Neuronal stem cell (in vitro differentiated cells): ENCODE measurements at places on chromosomes 7 and 10.

DNA sequence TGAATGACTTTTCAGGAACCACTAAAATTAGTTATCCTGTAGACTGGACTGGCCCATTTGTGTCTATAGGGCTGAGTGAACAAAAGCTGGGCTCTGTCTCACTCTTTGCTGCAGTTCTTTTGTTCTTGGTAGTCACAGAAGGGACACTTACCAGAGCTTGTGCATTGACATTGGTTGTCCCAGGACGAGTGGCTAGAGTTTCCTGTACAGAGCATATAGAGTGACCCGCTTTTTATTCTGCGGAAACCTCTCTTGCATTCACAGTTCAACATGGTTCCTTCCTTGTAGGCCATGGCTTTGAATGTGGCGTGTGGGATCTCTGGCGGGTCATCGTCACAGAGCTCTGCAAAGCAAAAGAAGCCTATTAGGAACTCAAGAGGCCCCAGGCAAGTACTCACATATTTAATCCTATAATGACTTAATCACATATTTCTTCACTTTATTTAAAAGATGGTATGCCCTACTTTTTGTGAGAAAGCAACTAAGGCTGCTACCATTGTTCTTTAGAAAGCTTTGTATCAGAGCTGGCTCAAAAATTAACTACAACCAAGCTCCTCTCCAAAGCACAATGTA lies 36.4 kb downstream of the IL2RA start:
- no peak for DNase-seq

DNA sequence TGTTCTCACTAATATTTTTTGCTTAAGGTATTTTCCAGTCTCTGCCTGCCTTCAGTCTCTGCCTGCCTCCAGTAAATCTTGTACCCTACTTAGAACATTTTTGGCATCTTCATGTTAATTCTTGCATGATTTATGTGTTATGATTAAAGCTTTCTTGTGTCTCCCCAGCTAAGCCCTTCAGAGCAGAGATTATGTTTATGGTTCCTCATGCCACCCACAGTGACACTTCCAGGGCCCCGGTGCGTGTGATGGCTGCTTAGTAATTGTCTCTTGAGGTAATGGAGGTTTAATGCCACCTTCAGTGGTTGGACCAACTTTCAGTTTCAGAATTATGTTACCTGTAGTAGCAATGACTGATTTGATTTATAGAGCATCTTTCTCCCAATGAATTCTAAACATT lies 70.6 kb upstream of the MET start:
- no peak for DNase-seq

DNA sequence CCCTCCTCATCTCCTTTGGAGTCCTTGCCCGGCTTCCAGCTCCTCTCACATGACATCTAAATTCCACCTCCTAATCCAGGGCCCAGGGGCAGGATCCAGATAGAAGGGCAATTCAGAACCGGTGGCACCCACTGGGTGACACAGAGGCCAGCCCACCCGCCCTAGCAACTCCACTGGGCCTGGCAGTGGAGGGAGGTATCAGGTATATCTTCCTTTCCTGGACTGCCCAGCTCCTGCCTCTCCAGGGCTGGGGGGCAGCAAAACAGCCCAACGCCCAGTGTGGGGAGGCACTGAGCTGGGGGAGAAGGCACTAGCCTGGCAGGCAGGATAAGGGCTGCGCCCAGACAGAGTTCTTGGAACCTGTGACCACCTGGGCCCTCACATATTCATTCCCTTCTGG lies 10.4 kb upstream of the TRIM8 start:
- DNase-seq, result no peak

DNA sequence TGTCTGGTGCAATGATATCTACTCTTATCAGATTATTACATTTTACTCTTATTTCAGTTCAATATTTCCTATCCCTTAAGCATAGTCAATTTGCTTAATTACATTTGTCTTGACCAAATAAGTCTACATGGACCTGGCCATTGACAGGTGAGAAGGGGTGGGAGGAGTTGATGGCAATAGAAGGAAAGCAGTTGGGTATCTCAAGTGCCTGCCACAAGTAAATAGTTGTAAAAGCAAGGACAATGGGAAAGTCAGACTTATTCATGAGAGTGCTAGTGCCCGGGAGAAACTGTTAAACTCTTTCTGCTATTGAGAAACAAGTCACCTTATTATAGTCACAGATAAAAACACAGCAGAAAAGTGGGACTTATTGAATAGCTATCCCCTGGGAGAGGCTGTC lies 32.4 kb upstream of the HGF start:
- DNase-seq, result no peak

DNA sequence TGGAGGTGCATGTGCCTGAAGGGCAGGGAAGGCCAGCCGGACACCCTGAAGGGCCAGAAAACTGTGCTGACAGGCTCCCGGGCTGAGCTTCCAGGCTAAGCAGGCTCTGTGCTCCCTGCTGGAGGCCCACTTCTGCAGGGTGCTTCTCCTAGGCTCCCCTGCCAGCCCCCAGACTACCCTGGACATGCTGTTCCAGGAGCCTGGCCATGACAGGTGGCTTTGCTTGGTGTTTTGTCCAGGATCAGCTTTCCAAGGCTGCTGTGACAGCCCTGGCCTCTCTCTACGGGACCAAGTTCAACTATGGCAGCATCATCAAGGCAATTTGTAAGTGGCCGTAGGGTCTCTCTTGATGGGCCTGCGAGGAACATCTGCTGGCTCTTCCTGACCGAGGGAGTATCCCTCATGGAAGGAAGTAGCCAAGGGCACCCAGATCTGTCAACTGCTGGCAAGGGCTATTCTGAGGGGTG lies 5.3 kb downstream of the CPA1 start:
- no peak for DNase-seq

DNA sequence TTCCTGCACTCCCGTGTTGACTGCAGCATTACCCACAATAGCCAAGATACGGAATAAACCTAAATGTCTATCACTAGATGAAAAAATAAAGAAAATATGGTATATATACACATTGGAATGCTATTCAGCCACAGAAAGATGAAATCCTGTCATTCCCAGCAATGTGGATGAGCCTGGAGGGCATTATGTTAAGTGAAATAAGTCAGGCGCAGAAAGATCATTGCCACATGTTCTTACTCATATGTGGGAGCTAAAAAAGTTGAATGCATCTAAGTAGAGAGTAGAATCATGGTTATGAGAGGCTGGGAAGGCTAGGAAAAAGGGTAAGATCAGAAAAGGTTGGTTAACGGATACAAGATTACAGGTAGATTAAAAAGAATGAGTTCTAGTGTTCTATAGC lies 219.1 kb upstream of the MKI67 start:
- DNase-seq, result no peak

GRCh38 chr10:4684434-4684833 lies 141.6 kb upstream of the AKR1E2 start:
- no peak for DNase-seq

- peak; percentile 33 for DNase-seq
These were observed 6.7 kb downstream of the PNLIPRP2 start for GRCh38 chr10:116627386-116627933.

DNA sequence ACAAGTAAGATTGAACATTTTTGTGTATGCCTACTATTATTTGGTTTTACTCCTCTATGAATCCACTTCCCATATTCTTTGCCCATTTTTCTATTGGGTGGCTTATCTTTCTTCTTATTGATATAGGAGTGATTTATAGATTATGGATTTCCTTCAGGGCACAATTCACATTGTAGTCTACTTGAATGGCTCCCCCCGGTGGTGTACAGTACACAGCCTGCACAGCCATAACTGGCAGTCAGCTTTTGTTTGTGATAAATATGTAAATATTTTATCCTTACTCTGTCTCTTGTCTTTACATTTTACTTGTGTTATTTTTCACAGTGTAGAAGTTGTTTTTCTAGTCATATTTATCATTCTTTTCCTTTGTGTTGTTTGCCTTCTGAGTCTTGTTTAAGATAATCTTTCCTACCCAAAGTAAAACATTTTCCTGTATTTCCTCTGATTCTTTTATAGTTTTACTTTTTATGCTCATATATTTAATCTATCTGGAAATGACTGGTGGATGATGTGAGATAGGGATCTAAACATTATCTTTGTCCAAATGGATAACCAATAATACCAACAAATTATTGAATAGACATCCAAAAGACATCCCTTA lies 23.9 kb upstream of the CALD1 start:
- DNase-seq, result no peak

DNA sequence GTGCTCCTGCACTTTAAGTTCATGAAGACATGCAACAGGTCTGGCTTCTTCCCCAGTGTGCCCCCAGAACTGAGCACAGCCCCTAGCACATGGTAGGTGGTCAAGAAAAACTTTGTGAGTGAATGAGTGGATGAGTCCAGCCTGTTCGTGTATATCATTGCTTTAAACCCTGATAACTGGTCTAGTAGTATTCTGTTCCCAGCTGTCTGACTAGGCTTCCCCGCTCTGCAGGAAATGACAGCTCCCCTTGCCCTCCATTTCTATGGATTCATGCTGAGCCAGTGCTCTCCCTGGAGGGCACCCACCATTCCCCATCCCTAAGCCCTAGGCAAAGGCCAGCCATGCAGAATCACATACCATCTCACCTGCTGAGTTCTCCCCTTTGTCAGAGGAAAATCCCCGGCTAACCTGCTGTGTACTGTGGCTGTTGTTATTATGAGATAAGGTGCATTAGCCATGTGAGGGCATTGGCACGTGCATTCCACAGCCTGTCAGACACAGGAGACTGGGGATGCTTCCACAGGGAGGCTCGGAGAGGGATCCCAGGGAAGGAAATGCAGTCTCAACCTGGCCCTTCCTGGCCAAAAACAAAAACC lies 698.9 kb downstream of the GRID1 start:
- DNase-seq, result no peak

GRCh38 chr10:15147594-15148392 lies 20.7 kb downstream of the NMT2 start:
- no peak for DNase-seq

DNA sequence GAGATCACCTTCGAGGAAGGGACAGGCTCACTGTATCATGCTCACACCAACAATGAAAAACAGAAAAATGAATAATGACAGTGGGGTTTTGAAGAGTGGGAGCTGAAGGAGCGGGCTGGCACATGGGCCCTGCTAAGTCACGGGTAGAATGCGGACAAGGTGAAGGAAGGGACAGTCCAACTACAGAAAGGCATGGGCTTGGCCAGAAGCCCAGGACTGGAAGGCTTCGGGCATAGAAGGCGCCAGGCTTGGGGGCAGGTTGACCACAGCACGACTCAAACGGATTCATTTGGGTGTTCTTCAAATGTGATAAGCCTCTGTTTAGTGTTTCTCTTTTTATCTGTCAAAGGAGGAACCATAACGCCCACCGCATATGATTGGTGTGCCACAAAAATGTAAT lies 509.5 kb downstream of the CCSER2 start:
- no peak for DNase-seq

- DNase-seq, result no peak
These were observed 154.7 kb downstream of the ACTR3B start for GRCh38 chr7:152914014-152914844.

GRCh38 chr10:55174419-55174818 lies 373.4 kb upstream of the PCDH15 start:
- no peak for DNase-seq

DNA sequence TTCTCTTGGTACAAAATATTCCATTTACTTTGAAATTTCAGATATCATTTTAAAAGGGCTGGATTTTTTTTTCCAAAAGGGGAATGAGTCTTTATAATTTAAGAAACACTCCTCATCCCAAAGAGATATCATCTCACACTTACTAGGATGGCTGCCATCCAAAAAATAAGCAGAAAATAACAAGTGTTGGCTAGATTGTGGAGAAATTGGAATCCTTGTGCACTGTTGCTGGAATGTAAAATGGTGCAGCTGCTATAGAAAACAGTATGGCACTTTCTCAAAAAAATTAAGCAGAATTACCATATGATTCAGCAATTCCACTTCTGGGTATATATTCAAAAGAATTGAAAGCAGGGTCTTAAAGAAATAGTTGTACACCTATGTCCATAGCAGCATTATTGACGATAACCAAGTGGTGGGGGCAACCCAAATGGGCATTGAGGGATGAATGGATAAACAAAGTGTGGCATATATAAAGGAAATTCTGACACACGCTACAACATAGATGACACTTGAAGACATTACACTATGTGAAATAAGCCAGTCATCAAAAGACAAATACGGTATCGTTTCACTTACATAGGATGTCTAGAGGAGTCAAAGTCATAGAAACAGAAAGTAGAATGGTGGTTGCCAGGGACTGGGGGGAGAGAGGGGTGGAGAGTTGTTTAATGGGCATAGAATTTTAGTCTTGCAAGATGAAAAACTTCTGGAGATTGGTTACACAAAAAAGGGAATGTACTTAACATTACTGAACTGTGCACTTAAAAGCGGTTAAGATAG lies 53.8 kb downstream of the LSM5 start:
- no peak for DNase-seq

GRCh38 chr7:69775231-69775771 lies 177.0 kb downstream of the AUTS2 start:
- no peak for DNase-seq

- DNase-seq, result no peak
These were observed 89.7 kb upstream of the STEAP4 start for GRCh38 chr7:88396295-88396947.

DNA sequence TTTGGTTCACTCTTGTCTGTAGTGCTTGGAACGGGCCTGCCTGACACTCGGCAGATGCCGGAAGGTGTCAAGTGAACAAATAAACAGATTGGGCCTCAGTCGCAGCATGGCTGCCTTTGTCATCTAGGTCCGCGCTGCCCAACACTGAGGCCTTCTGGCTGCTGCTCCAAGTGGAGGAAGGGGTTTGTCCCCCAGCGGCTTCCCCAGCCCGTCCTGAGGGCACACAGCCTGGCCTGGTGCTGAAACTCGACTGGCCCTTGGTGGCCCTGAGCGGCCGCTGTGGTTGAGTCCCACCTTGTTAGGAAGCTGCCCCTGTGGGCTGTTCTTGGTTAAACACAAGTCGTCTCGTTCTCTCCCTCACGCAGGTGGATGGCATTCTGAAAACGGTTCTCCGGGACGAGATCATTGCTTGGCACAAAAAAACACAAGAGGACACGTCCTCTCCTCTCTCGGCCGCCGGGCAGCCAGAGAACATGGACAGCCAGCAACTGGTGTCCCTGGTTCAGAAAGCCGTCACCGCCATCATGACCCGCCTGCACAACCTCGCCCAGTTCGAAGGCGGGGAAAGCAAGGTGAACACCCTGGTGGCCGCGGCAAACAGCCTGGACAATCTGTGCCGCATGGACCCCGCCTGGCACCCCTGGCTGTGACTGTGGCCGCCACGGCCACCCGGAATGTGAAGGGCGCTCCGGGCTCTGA lies 132.1 kb downstream of the SMURF1 start:
- DNase-seq, result no peak

DNA sequence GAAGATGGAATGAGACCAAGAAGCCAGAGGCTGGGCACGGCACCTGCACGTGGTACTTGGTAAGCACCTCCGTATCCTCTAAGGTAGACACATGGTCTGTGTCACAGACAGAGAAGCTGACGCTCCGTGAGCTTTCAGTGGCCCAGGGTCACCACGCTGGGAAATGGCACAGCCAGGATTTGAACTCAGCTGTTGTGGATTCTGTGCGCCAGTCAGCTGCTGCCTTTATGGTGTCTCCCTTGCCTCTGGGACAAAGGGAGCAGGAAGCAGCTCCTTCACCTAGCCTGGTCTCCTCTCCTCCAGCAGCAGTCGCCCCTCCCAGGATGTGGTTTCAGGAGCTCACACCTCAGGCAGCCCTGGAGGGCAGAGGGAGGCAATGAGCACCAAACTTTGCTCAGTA lies 110.8 kb downstream of the ARHGAP22 start:
- DNase-seq, result no peak

GRCh38 chr10:1483246-1483645 lies 254.1 kb downstream of the ADARB2 start:
- no peak for DNase-seq
